ENCODE measurements at places on chromosomes 2 and 18.

DNA sequence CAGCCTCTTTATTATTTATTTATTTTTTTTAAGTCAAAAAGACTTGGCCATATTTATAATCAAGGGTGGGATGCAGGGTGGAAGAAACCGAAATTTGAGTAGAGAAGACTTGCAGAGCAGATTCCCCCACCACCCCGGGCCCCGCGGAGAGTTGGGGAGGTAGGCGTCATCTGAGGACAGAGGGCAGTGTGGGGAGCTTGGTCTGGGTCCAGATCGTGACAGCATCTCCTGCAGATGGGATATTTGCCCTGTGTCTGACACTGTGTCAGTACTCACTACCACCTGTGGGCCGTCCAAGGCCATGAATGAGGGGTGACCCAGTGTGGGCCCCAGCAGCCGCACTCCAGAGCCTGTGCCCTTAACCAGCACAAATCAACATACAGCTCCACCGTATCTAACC, 10.5 kb upstream of the PRELID3A start:
- DNase-seq = no peak

- no peak for DNase-seq
These were observed 108.6 kb upstream of the GPC1 start for GRCh38 chr2:240326886-240327285.

GRCh38 chr2:232214053-232214452, 164.5 kb upstream of the ALPP start:
- DNase-seq = no peak

- DNase-seq = no peak
These were observed 642 bp upstream of the STEAP3 start for GRCh38 chr2:119222863-119223520.

DNA sequence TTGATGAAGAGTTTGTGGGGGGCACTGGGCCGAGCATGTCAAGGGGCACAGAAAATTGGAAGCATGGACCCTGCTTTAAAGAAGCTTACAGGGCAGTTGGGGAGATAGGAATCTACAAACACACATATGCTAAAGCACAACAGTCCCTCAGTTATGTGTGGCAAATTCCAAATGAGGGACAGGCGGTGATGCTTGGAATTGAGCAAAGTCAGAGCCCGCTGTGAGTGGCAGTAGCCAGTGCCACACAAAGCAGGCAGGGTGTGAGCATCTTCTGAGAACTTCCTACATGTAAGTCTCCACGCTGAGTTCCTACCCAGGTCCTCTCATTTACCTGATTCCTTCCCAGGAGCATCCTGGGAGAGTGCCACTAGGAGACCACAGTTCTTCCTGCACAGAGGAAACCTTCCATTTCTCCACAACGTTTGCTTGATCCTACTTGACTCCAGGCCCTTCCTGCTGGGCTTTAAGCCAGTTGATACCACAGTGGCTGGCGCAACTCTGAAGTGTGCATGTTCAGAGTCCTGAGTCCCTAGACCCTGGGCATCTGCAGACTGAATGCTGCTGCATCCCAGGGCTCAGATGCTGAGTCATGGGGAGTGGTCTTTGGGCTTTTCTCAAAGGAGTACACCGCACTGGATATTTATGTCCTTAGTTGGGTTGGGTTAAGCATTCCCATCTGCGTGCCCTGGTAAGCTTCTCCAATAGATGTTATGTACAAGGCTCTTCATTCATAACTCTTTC, 287.3 kb upstream of the REV1 start:
- DNase-seq = no peak

DNA sequence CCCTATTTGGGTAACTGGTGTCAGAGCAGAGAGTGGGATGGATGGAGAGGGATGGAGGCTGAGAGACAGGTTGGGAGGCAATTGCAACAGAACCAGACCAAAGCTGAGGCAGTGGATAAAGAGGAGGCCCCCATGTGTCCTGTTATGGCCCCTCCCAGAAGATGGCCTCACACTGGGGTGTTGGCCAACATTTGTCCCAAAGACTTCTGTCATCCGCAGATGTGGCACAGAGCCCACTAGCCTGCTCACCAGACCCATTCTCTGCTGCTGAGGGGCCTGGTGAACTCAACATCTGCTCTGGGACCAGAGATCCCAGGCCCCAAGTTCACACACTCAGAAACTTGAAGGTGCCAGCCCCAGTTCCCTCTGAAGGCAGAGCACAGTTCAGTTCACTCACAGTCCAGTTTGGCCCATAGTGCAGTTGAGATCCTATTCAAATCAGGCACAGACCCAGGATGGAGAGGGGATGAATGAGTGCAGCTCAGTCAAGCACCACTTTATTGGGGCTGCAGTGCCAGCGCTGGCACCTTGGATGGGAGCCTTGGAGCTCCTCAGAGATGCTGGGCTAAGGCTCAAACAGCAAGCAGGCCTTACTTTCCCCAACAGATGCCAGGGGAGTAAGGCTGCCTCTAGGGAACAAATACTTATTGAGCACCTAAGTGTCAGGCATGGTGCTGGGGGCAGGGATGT, 189.2 kb downstream of the ZBTB7C start:
- DNase-seq = no peak

DNA sequence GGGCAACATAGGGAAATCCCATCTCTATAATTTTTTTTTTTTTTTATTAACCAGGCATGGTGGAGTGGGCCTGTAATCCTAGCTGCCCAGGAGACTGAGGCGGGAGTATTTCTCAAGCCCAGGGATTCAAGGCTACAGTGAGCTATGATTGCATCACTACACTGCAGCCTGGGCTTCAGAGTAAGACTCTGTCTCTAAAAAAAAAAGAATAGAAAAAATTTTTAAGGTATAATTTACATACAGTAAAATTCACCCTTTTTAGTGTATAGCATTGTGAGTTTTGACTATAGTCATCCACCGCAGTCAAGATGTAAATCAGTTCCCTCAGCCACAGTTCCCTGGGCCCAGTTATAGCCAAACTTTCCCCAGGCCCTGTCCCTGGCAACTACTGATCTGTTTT, 57.1 kb upstream of the MSH6 start:
- no peak for DNase-seq

GRCh38 chr18:5058768-5059695, 138.0 kb downstream of the AKAIN1 start:
- no peak for DNase-seq

DNA sequence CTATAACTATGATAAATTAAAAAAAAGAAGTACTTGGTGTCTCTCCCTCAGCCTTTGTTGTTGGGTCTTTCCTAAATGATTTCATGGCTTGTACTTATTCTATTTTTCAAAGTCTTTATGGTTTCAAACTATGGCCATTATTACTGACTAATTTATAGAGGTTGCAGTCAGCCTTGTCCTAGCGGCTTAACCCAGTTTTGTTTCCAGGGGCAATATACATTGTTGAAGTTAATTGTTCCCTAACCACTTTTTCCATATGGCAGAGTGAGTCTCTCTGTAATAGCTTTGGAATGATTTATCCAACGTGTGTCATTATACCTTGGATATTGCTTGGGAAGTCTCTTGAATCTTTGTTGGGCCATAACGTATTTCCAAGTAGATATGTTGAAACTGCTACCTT, 408.8 kb downstream of the HRH4 start:
- DNase-seq = no peak

GRCh38 chr2:204545861-204546735, 823 bp downstream of the PARD3B start:
- no peak for DNase-seq

- no peak for DNase-seq
These were observed 360.0 kb upstream of the LRATD1 start for GRCh38 chr2:14272396-14273075.
